ENCODE measurements at places on chromosomes 12 and 14.

DNA sequence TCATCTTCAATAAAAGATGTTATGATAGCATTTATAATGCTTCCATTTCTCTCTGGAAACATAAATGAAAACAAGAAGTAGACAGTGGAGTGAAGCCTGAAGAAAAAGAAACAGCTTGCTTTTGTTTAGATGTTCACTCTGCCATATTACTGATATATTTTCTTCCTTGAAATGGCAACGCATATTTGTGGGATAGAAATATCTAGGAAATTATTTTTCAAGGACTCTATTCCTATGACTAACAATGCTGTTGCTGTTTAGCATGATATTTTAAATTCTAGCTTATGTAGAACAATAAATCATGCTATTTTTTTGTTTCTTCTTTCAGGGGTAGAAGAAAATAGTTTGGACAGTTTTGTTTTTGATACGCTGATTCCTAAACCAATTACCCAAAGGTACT, 359.0 kb downstream of the NAV3 start:
- DNase-seq, result no peak

DNA sequence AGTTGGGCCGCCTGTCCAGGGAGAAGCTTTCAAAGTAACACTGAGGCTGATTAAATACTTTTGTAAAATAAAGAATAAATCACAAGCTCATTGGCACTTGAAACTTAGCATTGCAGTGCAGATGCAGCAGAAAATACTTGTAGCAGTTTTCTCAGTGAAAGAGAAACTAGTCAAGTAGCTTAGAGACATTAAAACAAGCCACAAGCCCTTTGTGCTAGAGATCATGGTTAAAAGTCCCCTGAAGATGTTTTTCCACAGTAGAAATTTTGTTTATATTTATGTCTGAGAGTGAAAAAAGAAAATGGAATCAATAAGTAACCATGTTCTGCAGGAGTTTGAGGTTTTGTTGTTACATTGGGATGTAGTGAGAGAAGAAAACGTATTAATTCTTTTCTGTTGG, 5.9 kb downstream of the PSEN1 start:
- DNase-seq, result no peak

GRCh38 chr14:37013078-37013477, 159.3 kb downstream of the SLC25A21 start:
- no peak for DNase-seq

DNA sequence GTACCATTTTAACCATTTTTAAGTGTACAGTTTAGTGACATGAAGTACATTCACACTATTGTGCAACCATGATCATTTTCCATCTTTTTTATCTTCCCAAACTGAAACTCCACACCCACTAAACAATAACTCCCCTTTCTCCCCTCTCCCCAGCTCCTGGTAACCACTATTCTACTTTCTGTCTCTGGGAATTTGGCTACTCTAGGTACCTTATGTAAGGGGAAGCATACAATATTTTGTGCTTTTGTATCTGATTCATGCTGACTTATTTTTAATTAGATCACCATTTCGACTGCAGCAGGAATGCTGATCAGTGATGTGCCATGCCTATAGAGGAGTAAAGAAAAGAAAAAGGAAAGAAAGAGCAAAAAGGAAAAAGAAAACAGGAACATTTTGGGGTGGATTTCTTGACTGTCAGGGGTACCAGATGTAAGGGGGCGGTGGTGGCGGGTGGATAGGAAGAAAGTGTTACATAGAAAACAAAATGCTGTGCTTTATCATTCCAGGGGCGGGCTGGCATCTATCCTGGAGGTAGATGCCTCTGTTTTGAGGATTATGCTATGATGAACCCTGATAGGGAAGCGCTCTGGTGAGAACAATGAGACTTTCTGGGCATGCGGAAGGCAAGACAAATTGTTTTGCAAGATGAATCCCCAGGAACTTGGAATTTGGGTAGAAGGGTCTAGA, 45.2 kb upstream of the CTDSP2 start:
- no peak for DNase-seq

- peak; percentile 74 for DNase-seq
Observed at GRCh38 chr12:124636138-124636978, 68.9 kb upstream of the NCOR2 start.

DNA sequence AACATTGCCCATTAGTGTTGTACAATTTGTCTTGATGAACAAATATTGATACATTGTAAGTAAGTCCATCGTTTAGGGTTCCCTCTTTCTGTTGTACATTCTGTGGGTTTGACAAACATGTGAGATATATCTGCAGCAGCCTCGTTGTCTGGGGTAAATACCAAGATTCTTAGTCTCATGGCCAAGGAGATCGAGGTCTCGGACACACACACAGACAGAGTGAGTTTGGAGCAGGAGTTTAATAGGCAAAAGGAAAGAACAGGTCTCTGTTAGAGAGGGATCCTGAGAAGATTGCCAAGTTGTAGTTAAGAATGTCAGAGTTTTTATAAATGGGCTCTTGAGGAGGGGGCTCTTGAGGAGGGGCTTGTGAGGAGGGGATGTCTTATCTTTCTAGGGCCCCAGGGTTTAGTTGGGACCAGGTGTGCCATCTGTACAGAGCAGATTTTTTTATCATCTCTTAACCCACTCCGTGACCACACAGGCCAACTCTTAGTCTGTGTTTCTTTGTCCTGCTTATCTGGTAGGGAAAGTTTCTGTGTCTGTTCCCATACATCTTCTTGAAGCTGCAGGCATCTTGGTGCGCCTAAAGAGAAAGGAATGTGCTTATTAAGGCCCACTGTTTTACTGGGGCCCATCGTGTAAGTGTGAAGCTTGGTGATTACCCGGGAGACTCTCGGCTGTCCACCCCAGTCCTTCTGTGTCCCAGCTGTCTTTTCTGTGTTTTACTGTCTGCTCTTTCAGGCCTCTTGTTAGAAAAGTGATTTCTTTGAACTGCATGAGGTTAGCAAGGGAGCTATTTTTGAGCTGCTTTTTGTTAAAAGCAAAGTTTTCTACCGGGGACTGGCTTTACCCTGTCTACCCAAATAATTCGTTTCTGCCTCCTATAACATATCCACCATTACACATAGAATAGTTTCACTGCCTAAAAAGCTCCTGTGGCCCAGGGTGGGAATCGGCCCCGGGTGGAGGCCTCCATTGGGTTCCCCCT, 22.4 kb upstream of the CLEC2D start:
- DNase-seq, result no peak

DNA sequence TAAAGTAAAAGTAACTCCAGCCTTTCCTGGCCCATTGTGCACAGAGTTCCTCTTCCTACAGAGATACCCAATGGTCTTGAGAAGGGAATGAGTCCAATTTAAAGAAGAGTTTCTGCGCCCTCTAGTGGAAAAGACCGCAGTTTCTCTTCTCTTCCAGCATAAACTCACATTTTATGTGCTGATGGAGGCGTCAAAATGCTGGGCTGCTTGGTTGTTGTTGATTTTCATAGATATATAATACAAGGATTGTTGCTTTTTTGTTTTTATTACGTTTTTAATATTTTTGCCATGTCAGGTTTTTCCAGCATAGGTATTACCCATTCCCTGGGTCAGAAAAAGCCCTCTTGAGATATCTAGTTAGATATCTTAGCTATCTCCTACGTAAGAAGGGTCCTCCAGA, 356.9 kb upstream of the STXBP6 start:
- peak; percentile 30 for DNase-seq

- no peak for DNase-seq
Observed at GRCh38 chr12:5684989-5685388, 253.1 kb downstream of the NTF3 start.

- no peak for DNase-seq
Observed at GRCh38 chr12:82097877-82098276, 260.3 kb downstream of the CCDC59 start.

GRCh38 chr12:82366197-82366596, 7.9 kb downstream of the METTL25 start:
- no peak for DNase-seq

- no peak for DNase-seq
Observed at GRCh38 chr12:96134200-96134599, 60.0 kb upstream of the ELK3 start.

DNA sequence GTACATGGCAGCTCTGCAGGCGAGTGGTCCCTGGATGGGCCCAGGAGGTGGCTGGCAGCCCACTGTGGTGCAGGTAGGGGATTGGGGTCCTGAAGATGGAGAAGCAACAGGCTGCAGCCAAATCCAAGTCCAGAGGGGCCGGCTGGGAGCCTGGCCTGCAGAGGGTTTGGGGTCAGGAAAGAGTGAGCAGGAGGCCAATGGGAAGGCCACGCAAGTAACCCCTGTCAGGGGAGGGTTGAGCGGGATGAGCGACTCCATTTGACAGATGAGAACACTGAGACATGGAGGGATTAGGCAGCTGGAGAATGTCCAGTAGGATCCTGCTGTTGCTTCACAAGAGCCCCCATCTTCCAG, 136.0 kb downstream of the BCL11B start:
- DNase-seq, result no peak
